ENCODE measurements at places on chromosomes 6 and 20.

DNA sequence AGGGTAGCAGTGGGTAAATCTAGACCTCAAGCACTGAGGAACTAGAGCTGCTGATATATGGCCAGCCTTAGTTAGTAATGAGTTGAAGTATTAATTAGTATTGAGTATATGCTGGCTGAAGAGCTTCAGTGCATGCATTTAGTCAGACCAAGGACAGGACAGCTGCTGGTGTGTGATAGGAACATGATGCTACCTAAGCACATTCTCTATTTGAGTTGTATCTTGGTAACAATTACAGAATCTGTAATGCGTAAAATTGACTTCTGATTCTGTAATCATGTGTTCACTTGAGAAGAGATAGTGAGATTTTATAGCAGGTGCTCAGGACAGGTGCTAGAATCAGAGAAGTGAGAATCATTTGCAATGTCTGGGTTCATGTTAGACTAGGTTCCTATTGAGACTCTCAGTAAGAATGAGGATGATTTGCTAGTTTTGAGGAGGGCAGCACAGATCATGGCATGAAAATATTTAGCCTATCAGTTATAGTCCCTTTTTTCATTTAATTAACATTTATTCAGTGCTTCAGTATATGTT lies 369.4 kb upstream of the HS3ST5 start:
- no peak for DNase-seq

GRCh38 chr6:89585154-89585553 lies 53.4 kb downstream of the LYRM2 start:
- DNase-seq: peak; percentile 48

GRCh38 chr6:17101422-17102257 lies at the start of gene STMND1:
Gene STMND1, plus strand, starts transcription at chr6:17102050. Its CDS starts 208 bp downstream, at chr6:17102258.
- DNase-seq: peak; percentile 28

DNA sequence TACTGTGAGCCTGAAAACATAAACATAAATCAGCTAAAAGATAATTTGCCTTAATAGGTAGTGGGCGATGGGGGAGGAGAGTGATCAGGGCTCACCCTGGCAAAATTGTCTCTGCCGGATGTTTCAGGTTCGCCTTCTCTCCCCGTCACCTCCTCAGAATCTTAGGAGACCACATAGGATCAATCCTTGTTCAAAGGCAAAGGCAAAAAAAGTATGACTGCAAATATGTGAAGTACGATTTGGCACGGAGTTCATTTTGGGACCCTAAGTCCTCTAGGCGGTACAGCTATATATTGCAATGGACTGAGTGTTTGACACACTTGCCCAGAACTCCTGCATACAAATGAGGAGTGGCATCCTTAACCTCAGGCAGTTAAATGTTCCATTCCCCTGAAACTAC lies 649.2 kb upstream of the FLRT3 start:
- DNase-seq: no peak

GRCh38 chr6:69796073-69796641 lies 653 bp downstream of the LMBRD1 start:
- peak; percentile 66 for DNase-seq

DNA sequence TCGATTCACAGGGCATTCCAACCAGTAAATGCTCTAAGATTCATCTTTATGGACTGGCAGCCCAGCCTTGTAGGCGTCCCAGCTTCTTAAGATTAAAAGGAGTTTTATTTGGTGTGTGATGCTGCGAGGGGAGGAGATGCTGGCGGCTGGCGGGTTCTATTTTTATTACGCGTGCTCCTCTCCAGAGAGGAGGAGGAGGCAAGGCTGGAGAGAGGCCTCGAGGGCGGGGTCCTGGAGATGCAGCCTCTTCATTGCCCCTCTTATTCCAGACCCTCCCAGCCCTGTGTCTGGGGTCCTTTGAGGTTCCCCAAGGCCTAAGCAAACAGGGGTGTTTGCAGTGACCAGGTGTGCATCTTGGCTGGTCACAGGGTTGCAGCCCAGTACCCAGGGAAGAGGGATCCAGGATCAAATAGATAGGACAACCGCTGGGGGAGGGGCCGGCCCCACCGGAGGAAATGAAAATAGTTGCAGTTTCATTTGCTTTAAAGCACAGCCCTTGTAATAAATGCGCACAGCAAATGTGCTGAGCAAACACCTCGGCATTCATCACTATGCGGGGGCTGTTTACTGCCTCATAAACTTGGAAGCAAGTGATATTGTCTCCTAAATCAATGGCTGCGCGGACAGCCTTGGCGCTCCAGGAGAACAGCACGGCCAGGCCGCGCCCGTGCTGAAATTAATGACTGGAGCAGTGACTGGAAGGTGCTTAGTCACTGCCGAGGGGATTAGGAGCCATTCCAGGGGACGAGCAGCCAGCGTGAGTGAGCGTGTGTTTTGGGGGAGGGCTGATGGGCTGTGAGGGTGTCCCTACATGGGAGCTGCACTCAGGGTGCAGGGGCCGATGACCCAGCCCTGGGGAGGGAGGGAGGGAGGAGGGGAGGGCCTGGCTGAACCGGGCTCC lies 83.0 kb downstream of the TMEM242 start:
- DNase-seq: no peak

DNA sequence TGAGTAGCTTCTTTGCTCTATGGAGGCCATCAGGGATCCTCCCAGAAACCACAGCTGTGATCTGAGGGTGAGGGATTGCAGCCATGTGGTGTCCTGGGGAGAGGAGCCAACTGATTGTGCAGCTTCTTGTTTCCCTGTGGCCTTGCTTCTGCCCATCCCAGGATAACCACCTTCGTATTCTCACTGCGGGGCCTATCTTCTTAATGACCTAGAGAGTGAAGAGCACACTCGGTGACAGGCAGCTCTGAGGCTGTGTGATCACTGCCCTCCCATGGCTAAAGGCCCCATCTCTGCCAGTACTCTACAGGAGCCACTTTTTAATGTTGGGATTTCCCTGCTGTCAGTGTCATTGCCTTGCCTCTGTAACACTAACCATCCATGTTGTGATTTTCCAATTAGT lies 5.3 kb upstream of the RAET1L start:
- DNase-seq: no peak

GRCh38 chr6:134828641-134829040 lies 121.3 kb downstream of the ALDH8A1 start:
- DNase-seq: no peak

DNA sequence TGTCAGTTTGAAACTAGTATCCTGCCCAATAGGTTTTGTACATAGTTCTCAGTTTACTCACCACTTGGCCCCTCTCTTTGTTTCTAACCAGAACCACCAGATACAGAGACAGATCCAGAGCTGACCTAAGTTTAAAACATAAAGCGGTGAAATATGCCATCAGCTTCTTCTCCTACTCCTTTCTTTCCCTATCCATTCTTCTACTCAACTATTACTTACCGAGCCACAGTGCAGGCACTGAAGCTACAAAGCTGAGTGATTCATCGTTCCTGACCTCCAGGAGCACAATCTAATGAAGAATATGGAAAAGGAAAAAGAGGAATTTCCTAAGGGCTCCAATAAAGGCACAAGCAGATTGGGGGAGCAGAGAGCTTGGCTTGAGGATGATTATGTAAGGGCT lies 286.0 kb downstream of the FOXC1 start:
- peak; percentile 20 for DNase-seq

GRCh38 chr6:24743265-24743943 lies 24.4 kb upstream of the C6orf62 start:
- DNase-seq: peak; percentile 97

- no peak for DNase-seq
These were observed 23.2 kb upstream of the SAMHD1 start for GRCh38 chr20:36974660-36975059.

DNA sequence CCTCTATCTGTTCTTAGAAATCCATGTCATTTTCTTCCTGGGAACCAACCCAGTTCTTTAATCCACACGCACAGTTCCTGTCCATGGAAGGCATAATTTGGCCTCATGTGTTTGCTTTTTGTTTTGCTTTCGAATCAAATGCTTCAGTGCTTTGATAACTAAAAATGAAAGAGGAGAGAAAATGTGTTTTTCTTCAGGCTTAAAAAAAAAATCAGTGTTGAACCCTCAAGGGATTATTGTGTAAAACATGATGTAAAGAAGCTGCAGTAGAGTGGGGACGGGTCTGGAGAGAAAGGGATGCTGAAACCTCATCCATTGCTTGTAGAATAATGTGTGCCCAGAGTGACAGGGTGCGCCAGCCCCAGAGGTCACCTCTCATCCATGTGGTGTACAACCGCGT lies 197.5 kb upstream of the JARID2 start:
- DNase-seq: no peak

- DNase-seq: peak; percentile 80
These were observed 79.8 kb downstream of the NFATC2 start for GRCh38 chr20:51462566-51463276.

DNA sequence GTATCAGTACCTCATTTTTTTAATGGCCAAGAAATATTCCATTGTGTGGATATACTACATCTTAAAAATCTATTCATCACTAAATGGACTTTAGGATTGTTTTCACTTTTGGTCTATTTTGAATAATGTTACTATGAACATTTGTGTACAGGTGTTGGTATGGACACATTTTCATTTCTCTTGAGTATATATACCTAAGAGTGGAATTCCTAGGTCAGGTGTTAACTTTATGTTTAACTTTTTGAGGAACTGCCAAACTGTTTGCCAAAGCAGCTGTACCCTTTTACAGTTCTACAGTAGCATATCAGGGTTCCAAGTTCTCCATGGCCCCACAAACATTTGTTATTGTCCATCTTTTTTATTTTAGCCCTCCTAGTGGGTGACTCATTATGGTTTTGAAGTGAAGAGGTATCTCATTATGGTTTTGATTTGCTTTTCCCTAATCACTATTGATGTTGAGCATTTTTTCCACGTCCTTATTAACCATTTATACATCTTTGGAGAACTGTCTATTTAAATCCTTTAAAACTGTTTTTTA lies 28.2 kb downstream of the DSTN start:
- DNase-seq: no peak

GRCh38 chr6:3406362-3406821 lies 50.5 kb downstream of the SLC22A23 start:
- DNase-seq: no peak

- DNase-seq: no peak
These were observed 26.9 kb downstream of the MARCKS start for GRCh38 chr6:113884011-113884410.

DNA sequence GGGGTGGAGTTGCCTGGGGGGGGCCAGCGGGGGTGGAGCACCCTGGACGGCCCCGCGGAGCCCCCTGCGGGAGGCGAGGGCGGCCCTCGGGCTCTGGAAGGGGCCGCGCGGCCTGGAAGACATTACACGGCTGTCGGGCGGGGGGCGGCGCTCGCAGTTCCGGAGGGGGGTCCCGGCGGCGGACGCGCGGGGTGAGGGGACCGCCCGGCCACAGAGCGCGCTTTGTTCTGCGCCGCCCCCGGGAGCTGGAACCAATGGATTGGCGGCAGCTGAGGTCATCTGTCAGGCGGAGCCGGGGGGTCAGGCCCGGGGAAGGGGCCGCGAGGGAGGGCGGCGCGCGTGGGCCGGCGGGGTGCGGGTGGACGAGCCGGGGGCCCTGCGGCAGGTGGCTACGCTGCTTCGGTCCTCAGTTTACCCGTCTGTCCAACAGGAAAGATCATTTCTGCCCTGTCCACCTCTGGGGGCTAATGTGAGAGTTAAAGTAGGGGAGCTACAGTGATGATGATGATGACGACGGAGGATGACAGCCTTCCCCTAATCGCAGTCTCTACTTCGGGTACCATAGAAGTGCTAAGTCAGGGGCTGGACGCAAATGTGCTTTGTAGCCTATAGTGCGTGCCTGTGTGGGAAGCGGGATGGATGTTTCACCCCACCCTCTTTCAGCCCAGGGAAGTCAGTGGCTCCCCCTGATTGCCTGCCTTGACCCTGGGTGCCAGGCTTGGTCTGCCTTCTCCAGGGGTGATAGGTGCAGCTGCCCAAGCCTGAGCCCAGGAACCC lies 10.4 kb downstream of the SRXN1 start:
- no peak for DNase-seq

Measured in choroid plexus epithelial cell (primary cell).